Panc1 (cell line): ENCODE measurements at places on chromosomes 7 and 10. TPM values are rescaled to one million over a fixed set of nuclear protein-coding genes. Genes with fewer than 3 reads are reported as not detected.

Gene ZNF853
- total RNA-seq = 1.4 TPM

Gene DLD
- 88.8 TPM for total RNA-seq

Gene SLC26A5
- total RNA-seq = not detected

Gene CCDC172
- not detected for total RNA-seq

Gene DPYSL4
- total RNA-seq = 9.9 TPM
